ENCODE measurements at places on chromosomes 6 and 20. TPM values are rescaled to one million over a fixed set of nuclear protein-coding genes. Genes with fewer than 3 reads are reported as not detected.

GRCh38 chr6:90219209-90219985 lies 77.2 kb downstream of the BACH2 start:
- ATAC-seq = no peak

- ATAC-seq = no peak
These were observed 70.8 kb upstream of the DYNLRB1 start for GRCh38 chr20:34445177-34446065.

- peak; percentile 37 for ATAC-seq
These were observed 54.7 kb downstream of the RAB44 start for GRCh38 chr6:36752187-36752885.

GRCh38 chr20:16407251-16408067 lies 165.8 kb downstream of the KIF16B start:
- no peak for ATAC-seq

DNA sequence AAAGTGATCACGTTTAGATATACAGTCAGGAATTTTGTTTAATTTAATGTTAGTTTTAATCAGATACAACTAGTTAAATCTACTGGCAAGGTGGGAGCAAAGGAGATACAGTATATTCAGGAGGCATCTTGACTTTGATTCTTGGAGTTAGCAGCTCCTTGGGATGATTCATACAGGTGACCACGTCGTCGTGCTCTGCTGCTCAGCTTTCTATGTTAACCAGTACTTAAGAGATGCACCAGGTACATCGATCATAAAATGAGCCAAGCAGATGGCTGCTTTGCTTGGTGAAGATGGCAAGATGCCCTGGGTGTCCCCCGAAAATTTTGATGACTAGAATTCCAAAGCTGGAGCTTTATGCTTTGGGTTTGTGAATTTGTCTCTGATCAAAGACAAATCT lies 64.7 kb downstream of the TBC1D7 start:
- ATAC-seq = no peak

DNA sequence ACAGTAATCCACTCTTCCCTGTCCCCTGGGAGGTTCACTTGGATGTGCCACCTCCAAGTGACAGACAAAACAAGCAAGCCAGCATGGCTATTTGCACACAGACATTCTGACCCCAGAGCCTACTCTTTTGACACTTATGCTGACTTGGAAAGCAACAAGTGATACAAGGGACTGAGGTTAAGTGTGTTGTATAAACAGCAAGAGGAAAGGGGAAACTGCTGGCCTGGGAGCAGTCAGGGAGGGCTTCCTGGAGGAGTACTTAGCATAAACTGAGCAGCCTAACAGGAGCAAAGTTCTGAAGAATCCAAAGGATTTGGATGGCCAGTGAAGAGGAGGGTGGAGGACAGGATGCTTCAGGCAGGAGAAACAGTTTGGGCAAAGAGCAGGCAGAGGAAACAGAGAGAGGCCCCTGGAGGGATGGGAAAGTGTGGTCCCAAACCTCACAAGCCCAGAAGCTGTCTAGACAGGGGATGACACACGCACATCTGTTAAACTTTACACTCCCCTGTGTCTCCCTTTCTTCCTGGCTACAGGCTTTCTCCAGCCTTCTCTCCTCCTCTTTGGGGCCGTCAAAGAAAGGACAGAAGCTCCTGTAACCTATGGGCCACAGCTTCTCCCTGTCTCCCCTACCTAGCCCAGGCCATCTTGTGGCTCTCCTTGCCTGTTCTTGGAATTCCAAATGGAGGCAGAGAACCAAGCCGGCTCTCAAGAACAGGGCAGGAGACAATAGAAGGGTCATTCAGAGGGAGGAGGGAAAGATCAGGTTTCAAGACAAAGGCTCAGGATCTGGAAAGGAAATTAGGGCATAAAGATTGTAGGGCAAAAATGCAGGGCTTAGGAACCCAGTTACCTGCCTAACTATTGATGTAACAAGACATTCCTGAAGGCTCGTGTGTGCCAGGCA lies 19.3 kb downstream of the SULF2 start:
- ATAC-seq = no peak

- ATAC-seq = no peak
These were observed 160.2 kb downstream of the SYCP2 start for GRCh38 chr20:59772931-59773913.

GRCh38 chr6:22357724-22358189 lies 60.9 kb upstream of the PRL start:
- ATAC-seq = no peak

GRCh38 chr6:151060766-151061531 lies 178.8 kb upstream of the AKAP12 start:
- no peak for ATAC-seq

DNA sequence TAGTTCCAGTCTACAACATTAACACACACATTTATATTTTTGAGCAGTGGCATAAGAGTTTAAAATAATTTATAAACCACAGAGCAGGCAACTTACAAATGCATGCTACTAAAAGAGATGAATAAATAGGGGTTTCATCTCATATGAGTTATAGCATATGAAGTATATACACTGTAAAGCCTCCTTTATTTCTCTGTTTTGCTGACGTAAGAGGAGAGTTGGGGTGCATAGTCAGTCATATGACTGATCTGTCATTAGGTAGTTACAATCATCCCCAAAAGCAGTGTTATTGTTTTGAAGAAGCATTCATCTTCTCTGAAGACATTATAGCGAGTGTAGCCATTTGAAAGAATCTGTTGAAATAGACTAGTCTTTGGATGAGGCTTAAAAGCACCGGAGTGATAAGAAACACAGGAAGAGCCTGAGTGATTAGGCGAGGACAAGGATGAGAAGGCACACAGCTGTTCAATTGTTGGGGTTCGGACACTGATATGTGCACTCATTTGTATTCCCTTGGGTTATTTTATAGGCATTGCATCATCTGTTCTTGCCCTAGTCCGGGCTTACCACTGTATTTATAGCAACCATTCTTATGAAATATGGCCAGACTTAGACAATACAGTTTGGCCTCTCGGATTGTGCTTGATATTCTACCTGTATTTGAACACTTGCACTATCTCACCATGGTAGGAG lies 325.7 kb downstream of the SAMD5 start:
- no peak for ATAC-seq

- ATAC-seq = no peak
These were observed 105.6 kb downstream of the CDH26 start for GRCh38 chr20:60063739-60064380.

GRCh38 chr20:41616228-41616627 lies 1.9 kb downstream of the CHD6 start:
- ATAC-seq = no peak

DNA sequence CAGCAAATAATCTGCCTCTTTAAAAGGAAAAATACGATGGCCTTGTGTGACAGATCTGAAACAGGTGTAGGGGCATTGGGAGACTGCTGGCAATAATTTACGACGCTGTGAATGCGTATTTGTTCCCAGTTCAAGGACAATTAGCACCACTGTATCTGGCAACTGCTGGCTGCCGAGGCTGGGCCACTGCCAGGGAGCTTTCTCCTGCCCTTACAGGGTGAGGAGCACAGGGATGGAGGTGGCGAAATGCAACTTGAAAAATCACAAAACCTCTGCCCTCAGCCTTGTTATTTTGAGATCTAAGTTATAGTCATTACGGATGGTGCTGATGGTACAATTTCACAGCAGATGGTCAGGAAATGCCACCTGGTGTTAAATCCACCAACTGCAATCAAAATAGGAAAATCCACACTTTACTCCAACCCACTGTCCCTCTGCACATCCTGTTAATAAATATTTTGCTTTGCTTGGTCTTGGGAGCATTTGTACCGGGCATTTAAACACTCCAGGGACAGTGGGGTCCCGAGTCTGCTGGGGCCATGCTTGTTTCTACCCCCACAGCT lies 6.4 kb downstream of the MYLK4 start:
- no peak for ATAC-seq

DNA sequence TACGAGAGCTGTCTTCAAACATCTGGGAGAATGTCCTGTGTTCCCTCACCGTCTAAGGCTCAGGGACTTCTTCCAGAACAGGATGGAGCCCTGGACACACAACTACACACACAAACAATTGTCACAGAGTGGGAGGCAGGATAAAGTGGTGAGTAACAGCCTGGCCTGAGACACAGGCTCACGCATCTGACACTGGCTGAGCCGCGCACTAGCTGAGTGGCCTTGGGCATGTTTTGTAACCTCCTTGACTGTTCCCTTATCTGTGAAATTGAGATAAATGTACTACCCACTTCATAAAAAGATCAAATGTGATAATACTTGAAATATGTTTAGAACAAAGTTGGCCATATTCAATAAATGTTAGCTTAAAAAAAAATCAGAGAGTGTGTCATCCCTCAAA lies 132.4 kb upstream of the ARMC2 start:
- ATAC-seq = no peak

- ATAC-seq = peak; percentile 44
These were observed 9.6 kb upstream of the SAPCD1 start for GRCh38 chr6:31752739-31753319.

- no peak for ATAC-seq
These were observed 1.3 kb downstream of the GZF1 start for GRCh38 chr20:23363257-23363649.

DNA sequence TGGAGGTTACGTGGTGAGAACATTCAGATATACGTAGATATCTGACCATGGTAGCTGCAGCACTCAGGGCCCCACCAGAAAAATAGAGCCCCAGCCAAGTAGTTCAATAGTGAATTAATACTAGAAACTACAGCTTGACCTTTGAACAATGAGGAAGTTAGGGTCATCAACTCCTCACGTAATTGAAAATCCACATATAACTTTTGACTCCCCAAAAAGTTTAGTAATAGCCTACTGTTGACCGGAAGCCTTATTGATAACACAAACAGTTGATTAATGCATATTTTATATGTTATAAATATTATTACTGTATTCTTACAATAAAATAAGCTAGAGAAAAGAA lies 117.9 kb downstream of the SNX5 start:
- no peak for ATAC-seq

GRCh38 chr6:117505311-117505710 lies 22.8 kb downstream of the DCBLD1 start:
- ATAC-seq = no peak

CLDN20 gene
- total RNA-seq = not detected

BTN1A1 gene
- 0.21 TPM for total RNA-seq

HELZ2 gene
- total RNA-seq = 12.6 TPM

SYCP2L gene
- total RNA-seq = 0.50 TPM

ZCCHC3 gene
- total RNA-seq = 16.6 TPM

Data from activated T-helper 17 cell treated with anti-CD3 and anti-CD28 coated beads, Interleukin-2, amount 50 U/mL, for 72 hours (primary cell).